NCI-H1417 treated with DMSO at 0.1 percent for 48 hours (cell line): ENCODE measurements at places on chromosomes 4 and X.

GRCh38 chr4:187478292-187479140 lies 517.1 kb upstream of the ZFP42 start:
- DNase-seq, result no peak

DNA sequence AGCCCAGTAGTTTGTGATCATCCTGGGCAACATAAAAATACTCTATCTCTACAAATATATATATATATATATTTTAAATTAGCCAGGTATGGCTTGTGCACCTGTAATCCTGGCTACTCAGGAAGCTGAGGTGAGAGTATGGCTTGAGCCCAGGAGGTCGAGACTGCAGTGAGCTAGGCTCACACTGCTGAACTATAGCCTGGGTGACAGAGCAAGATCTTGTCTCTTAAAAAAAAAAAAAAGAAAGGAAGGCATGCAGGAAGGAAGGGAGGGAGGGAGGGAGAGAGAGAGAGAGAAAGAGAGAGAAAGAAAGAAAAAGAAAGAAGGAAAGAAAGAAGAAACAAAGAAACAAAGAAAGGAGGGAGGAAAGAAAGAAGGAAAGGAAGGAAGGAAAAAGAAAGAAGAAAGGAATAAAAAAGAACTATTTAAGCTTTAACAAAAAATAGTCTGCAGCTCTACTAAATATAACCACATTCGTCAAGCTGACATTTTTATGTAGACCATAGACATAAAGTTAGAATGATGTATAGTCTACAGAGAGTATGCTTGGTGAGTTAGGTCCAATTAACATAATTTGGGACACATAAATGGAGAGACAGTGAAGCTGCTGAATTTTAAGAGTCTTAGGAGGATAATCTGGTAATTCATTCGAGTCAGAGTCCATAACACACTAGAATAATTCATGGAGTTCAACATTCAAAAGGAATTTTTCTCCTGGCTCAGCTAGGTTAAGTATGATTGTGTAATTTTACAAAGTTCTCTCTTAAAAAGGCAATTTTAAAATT lies 111.9 kb downstream of the GLRA3 start:
- no peak for DNase-seq

- DNase-seq, result no peak
Observed at GRCh38 chr4:104166749-104167148, 327.9 kb downstream of the CXXC4 start.

GRCh38 chr4:19074036-19074435 lies 1052.5 kb upstream of the LCORL start:
- no peak for DNase-seq

- no peak for DNase-seq
Observed at GRCh38 chr4:182174979-182175378, 68.2 kb upstream of the TENM3 start.

DNA sequence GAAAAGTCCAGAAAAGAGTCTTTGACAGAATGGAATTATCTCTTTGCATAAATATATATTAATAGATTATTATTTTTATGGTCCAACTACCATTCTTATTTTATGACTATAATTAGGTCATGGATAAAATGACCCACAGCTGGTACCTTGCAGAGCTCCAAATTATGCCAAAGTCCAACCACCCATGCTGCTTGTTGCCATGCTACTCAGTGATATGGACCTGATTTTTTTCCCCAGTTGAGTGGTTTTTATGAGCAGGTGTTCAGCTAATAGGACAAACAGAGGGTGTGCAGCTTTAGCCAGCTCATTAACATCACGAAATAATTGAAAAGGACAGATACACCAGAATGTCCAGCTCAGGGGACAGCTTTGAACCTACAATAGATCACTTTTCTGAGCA lies 9.7 kb downstream of the HOPX start:
- peak; percentile 12 for DNase-seq

- DNase-seq, result no peak
Observed at GRCh38 chr4:173862754-173863153, 332.7 kb upstream of the HAND2 start.
